ENCODE measurements at places on chromosomes 3 and 15.

DNA sequence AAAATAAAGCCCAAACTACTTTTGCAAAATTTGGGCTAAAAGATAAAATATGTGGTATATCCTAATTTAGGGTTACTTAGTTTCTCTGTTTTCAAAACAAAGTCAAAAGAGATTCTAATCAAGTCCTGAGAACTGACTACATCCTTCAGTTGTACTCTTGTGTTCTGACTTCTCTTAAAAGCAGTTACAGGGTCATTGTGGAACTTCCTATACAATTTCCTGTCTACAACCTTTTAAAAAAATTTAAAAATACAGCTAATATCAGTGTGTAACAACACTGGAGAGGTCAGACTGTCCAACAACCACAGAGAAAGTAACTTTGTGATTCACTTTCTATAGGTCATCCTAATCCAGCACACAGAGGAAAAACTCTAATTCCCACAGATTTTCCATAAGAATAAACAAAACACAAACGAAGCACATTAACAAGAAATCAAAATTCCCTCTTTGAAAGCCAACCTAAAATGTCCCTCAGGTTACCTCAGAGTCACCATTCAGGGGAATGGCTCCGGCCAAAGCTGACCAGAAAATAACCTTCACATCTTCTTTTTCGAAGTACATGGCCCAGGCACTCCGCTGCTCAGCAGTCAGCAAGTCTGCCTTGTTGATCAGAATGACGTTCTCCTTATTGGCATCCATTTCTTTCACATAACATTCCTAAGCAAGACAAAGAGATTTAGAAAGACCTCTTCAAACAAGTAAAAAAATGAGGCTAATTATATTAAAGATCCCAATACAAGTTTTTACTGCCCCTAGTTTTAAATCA lies 13.3 kb downstream of the LSG1 start:
- no peak for DNase-seq

DNA sequence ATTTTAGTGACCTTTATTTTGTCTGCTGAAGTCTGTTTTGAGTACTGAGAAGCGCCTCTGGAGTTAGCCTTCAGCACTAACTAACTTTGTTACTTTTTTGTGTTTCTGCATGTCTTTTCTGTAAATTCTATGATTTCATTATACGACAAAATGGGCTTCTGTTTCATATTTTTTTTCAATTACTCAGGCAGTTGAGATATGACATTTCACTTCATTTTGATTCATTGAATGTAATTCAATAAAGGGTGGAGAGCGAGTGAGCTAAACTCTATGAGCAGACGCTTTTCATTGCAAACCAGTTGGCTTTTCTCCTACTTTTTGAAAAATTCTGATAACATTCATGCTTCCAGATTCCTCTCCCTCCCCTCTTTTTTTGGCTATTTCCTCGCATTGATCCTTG lies 84.4 kb upstream of the KCNH8 start:
- no peak for DNase-seq

DNA sequence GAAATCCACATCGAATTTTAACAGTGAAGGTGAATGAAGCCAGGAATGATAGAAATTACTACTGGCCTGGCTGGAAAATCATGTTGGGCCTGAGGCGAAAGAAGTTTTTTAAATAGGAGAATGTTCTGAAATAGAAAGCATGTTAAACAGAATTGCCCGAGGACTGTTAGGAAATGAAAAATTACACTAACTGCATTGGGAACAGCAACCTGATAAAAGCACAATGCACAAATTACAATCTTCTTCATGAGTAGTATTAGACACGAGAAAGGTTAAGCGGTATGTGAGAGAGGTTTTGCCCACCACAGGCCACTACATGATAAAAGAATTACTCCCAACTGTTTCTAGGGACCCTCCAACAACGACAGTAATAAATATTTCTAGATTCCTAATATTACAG lies 18.9 kb downstream of the GBE1 start:
- DNase-seq: no peak

DNA sequence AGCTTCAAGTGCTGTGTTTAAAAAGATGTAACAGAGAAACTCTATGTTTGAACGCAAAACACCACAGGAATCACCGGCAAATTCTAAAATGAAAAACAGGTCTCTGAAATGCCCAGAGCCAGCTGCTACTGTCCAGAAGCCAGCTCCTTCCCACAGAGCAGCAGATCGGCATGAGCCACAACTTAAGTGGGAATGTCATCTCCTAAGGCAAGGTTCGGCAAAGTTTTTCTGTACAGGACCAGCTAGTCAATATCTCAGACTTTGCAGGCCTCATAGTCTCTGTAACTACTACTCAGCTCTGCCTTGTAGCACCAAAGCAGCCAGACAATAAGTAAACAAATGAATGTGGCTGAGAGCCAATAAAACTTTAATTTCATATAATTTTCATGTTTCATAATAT lies 4.9 kb downstream of the PLOD2 start:
- no peak for DNase-seq

- no peak for DNase-seq
Observed at GRCh38 chr3:46946856-46947545, 29.5 kb downstream of the CCDC12 start.

- DNase-seq: no peak
Observed at GRCh38 chr3:163476179-163476578, 1602.1 kb downstream of the SI start.

DNA sequence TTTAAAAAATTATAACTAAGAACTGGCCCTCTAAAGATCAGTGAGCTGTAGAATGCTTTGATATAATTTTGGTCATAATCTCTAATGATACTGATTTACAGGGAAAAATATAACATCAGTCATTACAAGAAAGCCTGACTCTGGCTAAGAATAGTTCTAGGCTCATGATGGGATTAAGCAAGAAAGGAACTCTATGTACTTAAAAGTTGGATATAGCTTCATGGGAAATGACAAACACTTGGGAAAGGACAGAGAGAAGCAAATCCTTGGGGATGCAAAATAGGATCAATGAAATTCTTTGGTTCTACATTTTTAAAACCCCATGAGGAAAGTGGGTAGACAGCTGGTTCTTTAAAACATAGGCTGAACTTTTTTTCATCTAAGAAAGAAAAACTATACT lies 472.7 kb upstream of the NR2F2 start:
- DNase-seq: no peak

- no peak for DNase-seq
Observed at GRCh38 chr3:53506763-53507145, 12.3 kb downstream of the CACNA1D start.

- no peak for DNase-seq
Observed at GRCh38 chr3:11625376-11626083, 18.2 kb downstream of the VGLL4 start.

DNA sequence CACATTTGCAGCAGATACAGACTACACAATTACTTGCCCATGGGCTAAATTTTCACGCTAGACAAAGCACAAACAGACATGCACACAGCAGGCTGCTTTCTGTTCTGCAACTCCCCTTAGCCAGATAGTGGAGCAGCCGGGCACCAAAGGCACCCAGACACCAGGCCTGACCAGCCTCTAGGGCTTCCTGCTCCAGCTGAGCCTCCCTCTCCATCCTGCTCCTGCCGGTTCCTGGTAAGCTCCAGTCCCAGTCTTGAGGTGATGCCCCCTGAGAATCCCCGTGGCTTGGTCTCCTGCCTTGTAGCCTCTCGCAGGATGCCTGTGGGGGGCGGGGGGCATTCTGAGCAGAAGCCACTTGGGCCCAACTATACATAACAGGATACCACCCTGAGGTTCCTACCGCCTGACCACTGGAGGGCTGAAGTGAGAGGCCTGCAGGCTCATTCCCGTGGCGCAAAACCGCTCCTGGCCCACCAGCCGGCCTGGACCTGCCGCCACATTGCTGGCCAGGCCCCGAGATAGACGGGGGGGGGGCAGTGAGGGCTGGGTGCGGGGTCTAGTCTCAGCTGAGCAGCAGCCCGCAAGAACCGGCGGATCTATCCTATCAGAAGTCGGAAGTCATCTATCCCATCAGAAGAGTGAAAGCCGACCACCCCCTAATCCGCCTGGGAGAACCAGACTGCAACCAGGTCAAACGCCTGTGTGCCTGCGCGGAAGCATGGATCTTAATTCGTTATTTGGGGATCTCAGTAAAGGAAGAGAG lies 3.9 kb downstream of the FOXL2 start:
- no peak for DNase-seq

DNA sequence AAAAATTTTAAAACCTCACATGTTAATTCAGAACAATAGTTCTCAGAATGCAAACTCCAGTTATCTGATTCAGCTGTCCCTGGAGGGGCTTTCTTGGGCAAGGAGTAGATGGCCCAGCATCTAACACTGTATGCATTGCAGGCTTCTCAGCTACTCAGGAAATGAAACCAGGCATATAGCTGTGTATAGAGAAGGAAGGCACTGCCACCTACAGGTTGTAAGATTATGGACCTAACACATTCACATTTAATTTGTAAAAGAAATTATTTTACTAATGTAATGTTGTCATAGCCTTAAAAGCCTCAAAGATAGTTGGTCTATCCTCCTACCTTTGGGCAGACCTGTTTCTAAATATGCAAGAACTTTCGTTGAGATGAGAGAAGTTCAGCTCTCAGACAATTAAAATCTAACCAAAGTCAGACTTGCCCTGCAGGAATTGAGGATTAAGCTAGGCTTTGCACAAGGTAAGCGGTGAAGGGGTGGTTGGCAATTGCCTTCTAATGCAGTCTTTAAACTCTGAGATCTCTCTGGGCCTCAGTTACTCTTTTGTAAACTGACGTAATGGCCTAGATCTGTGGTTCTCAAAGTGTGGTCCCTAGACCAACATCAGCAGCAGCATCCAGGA lies 132.8 kb upstream of the SLC24A5 start:
- DNase-seq: peak; percentile 32

GRCh38 chr3:182212479-182213076 lies 500.9 kb downstream of the SOX2 start:
- no peak for DNase-seq

DNA sequence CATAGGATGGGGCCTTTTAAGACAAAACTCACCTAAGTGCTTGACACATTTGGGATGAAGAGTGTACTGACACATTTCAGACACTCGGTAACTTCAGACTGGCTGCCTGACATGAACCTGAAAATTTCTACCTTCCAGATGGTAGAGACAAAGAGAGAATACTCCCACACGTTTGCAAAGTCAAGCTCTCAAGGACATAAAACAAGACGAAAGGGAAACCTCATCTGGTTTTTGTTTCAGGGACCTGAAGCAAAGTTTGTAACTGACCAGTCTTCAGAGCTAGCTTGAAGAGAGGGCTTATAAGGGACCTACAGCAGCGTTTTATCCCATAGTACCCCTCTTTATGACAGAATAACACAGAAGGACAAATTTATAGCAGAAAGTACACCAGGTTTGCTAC lies 41.9 kb downstream of the ZNF621 start:
- no peak for DNase-seq

- DNase-seq: no peak
Observed at GRCh38 chr3:13479332-13479581, 849 bp upstream of the HDAC11 start.

GRCh38 chr3:190239325-190239724 lies 82.9 kb downstream of the CLDN1 start:
- no peak for DNase-seq

DNA sequence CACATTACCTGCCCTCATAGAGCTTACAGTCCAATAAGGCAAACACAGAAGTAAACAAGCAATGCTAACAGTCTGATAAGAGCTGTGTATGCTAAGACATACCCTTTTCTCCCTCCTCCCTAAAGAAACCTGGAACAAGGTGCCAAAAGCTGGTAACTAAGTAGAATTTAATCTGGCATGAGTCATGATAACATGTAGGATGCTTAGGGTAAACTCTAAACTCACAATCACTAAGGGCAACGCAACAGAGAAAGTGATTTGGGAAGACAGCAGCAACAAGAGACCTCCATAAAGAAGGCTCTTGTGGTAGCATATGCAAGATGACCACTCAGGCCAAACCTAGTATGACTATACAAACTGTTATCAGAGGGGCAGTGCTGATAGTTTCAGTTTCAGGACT lies 55.5 kb downstream of the MYO1E start:
- DNase-seq: no peak

DNA sequence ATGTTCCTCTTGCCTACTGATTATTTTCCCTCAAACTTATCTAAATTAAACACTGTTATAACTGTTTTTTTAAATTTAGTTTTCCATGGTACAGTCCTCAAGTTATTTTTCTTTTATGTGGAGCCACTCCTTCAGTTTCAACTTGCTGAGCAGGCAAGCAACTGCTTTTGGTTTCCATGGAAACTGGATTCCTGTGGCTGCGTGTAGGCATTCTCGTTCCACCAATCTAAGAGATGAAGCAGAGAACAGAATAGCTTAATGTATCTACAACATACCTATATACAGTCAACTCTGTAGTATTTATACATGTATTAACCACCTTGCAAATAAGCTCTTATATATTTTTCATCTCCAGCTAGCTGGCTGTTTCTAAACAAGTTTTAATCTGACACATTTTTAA lies 25.8 kb upstream of the ANXA2 start:
- DNase-seq: peak; percentile 75

GRCh38 chr15:49115062-49115461 lies 40.3 kb downstream of the COPS2 start:
- DNase-seq: no peak

GRCh38 chr3:16825617-16826204 lies 59.0 kb upstream of the PLCL2 start:
- DNase-seq: no peak

DNA sequence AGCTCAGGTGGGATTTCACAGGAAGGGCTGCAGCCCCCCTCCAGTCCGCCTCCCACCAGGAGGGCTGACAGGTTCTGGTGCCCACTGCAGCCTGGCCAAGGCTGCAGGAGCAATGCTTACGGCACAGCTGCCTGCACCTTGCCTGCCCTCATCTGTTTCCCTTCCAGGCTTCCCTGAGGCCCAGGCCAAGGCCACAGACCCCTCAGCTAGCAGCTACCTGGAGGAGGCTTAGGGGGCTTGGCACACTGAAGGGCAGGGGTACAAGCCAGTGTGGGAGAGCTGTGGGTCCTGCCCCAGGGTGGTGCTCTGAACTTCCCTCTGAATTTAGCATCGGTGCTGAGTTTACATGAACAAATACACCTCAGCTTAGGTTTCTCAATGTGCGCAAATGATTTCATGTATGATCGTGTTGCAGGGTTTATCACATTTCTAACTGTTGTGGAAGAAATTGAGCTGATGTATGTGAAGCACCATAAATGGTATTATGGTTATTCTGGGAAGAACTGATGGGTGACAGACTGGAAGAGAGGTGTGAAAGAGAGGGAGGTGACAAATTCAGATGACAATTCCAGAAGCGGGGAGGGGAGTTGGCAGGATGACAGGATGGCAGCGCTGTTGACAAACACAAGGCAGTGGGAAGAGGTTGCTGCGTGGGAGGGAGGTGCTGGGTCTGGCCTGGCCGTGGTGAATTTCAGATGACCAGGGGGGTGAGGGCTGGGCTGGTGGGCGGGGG lies 6.1 kb downstream of the RHCG start:
- no peak for DNase-seq

DNA sequence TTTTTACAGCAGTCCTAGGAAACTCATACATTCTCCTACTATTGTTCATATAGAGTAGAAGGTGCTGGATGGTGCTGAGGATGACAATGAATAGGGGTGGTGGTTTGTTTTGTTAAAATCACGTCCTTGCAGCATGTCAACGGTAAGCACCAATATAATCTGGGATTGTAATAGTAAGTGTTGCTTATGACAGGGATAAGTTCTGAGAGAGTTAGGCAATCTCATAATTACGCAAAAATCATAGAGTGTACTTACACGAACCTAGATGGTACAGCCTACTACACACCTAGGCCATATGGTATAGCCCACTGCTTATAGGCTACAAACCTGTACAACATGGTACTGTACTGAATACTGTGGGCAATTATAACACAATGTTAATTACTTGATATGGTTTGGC lies 64.3 kb upstream of the TSPAN3 start:
- no peak for DNase-seq

- no peak for DNase-seq
Observed at GRCh38 chr15:73757571-73757970, 4.4 kb upstream of the INSYN1 start.

Data from AG09309 (cell line).